ENCODE measurements at places on chromosomes 7 and 10.

- DNase-seq, result peak; percentile 84
Observed at GRCh38 chr10:12710594-12711349, 290.7 kb downstream of the CCDC3 start.

DNA sequence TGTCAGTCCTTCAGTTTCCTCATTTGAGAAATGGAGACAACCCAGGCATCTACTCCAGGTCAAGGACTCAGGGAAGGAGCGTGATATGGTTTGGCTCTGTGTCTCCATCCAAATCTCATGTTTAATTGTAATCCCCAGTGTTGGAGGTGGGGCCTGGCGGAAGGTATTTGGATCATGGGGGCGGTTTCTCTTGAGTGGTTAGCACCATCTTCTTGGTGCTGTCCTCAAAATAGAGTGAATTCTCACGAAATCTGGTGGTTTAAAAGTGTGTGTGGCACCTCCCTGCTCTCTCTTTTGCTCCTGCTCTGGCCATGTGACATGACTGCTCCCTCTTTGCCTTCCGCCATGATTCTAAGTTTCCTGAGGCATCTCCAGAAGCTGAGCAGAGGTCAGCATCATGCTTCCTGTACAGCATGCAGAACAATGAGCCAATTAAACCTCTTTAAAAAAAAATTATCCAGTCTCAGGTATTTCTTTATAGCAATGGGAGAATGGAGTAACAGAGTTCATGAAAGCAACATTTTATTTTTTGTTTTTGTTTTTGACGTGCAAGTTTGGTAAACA is 30.0 kb downstream of the ARHGAP22 start:
- DNase-seq, result no peak

DNA sequence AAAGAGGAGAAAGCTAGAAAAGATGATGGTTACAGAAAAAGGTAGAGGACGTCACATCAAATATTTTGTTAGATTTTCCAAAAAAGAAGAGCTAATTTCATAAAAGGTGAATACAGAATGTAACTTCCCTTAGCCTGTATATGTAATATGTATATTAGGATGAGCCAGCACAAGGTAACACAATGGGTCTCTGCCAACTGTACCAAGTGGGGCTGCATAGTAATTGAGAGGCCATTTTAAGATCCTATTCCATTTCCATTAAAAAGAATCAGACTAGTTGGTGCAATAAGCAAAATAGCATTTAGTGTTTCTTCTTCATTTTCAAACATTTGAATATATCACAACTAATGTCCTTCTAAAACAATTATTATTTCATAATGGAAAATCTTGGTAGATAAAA is 134.6 kb downstream of the SEMA3A start:
- no peak for DNase-seq

GRCh38 chr10:6892864-6893263 is 312.8 kb upstream of the PRKCQ start:
- DNase-seq, result no peak

DNA sequence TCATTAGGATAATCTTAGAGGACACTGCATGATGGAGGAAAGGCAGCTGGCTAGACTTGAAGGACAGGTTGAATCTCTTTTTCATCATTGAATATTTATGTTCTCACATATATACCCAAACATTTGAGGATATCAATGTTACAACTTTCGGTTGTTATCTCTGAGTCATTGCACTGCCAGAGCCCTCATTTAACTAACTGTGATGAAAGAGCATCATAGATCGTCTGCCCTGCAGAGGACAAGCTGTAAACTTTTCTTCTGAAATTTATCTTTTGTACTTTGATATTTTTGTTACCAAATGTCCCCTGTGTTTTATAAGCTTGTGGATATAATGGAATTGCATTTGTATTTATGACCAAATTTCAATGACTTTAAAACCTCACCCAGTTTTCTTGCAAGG is 298.7 kb downstream of the PHF14 start:
- no peak for DNase-seq

DNA sequence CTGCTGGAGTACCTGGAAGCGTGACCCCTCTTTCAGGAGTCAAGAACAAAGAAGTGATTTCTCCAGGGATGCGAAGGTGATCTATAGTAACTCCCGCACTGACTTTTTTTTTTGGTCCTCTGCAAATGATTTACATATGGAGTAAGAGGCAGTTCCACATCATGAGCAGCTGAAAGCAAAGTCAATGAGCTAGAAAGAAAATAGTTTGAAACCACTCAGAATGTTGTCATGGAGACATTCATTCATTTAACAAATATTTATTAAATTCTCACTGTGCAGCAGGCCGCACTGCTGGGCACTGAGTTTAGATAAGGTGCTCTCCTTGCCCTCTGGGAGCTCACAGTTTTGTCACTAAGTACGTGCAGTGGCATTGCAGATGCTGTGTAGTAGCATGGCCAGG is 206.7 kb downstream of the CAMK1D start:
- no peak for DNase-seq

DNA sequence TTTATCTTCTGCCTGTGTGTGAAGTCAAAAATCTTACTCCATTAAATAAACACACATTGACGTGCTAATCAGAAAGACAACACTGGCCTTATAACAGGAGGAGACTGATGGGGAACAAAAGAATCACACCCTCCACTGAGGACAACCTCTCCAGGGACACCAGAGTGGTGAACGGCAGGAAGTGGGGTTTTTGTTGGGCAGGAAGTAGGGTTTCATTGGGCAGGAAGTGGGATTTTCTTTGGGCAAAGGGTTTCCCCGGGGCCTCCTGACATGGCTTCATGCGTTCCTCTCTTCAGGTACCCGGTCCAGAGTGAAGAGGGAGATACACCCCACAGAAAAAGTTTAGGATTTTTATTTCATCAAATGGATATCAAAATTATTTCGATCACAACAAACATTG is 30.6 kb downstream of the ADARB2 start:
- DNase-seq, result no peak

DNA sequence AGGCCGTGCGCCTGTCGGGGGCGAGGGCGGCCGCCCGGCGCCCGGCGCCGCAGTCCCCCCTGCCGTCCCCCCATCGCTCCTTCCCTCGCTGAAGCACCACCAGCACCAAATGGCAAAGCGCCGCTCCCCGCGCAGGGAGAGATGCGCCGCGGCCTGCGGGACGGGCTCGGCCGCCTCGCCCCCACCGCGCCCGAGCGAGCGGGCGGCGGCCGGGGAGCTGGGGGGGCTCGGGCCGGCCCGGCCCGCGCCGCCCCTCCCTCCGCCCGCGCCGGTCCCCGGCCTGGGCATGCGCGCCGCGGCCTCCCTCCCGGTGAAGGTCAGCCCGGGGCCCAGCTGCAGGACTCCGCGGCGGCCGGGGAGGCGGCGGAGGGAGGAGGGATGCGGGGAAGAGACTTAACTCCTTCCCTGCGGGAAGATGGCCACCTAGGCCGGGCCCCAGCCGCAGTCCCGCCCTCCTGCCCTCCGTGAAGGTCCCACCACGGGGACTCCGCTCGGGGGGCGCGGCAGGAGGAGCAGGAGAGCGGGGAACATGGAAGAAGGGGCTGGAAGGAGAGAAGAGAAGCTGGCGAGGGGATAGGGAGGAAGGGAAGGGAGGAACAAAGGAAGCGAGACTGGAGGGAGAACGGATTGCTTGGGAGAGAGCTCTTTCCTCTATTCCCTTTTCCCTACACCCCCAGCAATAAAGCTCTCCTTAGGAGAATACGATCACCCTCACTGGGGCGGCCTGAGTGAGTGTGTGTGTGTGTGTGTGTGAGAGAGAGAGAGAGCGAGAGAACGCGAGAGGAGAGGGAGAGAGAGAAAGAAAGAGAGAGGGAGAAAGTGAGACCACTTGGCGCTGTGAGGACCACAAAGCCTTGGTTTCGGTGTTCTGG is 3.4 kb upstream of the SMARCD3 start:
- peak; percentile 86 for DNase-seq

GRCh38 chr10:68223535-68224165 is 8.3 kb downstream of the ATOH7 start:
- no peak for DNase-seq

DNA sequence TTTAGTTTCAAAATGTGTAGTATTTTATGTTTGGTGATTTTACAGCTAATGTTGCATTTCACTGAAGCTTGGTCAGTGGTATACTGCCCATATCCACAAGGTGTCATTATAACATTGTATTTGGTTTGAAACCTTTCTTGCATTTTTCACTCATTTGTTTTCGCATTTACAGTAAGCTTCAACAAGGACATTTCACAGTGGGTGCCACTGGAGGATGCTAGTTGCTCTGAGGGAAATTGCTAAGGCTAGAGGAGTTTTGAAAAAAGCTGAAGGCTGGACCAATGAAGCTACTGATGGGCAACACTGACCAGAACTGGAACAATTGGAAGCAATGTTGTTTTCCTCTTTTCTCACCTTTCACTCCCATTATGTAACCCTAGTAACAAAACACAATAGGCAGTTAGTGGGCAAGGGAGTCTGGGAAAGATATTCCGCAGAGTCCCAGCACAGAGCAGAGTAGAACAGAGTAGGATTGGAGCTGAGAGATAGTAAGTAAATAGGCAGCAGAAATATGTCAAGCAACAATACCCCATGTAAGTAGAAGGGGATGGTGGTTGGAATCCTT is 23.6 kb upstream of the SRI start:
- DNase-seq, result no peak

DNA sequence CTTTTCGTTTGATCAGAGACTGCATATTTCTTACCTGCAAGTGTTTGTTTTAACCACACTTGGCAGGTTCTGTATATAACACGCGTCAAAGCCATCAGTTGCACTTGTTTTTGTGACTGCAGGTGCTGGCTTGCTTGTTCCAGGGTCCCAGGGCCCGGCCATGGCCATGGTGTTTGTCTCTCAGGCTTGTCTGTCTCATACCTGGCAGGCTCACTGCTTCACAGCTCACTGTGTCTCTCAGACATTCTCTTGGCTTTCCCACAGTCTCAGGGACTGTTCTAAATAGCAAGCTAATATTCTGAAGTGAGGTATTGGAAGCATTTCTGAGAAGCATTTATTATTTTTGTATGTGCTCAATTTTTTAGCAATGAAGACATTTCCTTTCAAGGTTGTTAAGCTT is 46.9 kb downstream of the GPR141 start:
- DNase-seq, result no peak

DNA sequence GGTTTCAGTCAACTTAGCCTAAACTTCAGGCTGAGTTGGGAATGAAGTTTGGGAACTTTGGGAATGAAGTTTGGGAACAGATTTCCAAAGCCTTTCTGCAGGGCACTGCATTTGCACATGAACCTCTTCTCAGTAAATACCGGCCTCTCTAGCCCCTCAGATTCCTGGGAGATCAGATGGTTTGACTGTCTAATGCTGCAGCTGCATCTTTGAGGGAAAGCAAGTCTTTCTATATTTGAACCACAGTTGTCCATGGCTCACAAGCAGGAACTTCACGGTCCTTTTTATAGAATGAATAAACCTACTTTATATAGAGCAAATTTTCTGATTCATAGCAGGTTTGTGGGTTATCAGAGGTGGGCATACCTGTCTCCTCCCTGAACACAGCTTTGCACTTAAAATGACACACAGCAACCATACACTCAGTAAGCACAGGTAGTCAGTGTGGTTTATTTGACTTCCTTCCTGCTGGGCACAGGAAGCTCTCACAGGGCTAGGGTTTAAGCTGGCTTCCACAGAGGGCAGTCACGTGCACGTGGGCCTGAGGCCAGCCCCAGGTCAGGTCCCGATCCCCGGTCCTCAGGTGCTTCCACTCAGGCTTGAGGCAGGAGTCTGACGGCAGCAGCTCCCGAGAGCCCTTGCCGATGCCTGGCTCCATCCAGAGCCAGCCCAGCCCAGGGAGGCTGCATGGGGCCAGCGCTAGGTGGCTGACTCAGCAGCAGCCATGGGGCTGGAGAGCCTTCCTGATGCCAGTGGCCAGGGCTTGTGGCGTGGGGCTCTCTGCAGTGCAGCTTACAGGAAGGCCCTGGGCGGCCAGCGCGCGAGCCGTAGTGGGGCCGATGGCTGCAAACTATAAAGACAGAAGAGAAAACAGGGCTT is 12.8 kb upstream of the MMP21 start:
- peak; percentile 37 for DNase-seq

GRCh38 chr7:24702755-24703154 is 54.5 kb downstream of the GSDME start:
- no peak for DNase-seq

Measured in sciatic nerve (tissue), 2 donors.